ENCODE measurements at places on chromosomes 1 and 21.
A peak's percentile ranks its signal among the peaks of the same experiment; 100 is the strongest.

- no peak for DNase-seq
These were observed 51.6 kb downstream of the NID1 start for GRCh38 chr1:236013330-236013729.

DNA sequence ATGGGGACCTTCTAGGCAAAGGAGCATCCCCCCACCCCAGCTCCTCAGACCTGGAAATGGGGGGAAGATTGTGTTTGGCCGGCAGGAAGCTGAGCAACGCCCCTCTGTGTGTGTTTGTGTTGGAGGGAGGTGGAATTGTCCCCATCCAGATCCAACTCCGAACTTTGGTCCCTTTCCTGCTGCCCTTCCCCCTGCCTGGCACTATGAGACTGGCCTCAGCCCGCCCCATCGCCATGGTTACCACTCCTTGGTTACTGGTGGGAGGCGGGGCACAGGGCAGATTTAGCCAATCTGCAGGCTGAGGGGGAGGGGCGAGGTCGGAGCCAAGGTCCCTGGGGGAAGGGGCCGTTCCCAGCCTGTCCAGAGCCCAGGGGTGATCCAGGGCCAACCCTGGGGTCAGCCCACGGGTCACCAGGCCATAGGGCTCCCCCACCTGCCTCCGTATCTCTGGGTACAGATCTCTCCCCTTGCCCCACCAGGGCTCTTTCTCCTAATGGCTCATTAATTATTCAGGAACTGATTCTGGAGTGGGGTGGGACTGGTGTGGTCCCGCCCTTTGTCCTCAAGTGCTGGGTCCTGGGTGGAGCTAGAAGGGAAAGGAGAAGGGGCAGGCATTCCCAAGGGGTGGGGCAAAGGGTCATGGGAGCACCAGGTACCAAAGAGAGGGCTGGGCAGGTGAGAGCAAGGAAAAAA, 15.2 kb downstream of the PTPRF start:
- DNase-seq, result no peak

GRCh38 chr21:16829532-16829931, 683.3 kb upstream of the CXADR start:
- DNase-seq, result no peak

DNA sequence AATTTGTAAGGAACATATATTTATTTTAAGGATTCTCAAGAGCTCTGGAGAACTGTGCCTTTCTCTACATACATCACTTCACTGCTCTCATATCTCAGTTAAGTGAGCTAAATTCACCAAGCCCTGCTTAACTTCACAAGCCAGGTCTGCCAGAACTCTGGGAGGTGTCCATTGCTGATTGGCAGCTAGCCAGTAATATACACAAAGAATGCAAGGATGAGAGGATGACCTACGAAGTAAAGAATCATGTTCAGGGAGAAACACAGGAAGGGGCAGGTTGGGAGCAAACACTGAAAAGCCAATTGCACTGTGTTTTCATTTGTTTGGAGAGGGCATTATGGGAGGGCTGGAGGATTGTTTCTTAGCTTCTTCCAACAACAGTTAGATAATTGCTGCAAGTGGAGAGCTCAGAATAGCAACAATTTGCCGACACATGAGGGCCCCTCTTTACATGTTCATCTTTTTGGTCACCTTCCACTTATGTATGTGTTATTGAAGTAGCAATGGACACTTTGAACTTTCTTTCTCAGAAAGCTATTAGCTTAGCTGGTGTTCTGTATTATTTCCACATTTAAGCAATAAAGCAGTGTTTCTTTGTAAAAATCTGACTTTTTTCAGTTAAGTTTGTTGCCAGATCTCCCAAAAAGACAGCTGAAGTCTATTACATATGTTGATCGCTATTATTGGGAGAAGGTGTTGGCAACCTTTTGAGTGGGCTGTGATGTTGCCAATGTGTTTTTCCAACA, 254.8 kb downstream of the LTN1 start:
- no peak for DNase-seq

GRCh38 chr1:89758156-89758555, 62.7 kb upstream of the LRRC8D start:
- DNase-seq, result no peak

DNA sequence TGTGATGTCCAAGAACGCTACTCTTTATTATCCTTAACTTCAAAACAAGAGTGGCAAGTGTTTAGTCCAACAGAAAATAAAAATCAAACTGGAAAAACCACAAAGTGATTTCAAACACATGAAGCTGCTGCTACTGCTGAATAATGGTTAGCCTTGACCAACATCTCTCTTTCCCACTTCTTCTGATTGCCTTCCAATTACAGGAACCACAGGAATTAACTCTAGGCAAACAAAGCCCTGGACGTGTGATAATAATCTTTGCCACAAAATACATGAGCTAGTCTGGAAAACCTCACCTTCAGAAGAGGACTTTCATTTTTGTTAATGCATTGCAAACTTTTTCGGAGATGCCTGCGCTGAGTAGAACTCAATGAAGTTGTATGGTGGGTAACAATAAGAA, 48.6 kb upstream of the COL11A1 start:
- no peak for DNase-seq

DNA sequence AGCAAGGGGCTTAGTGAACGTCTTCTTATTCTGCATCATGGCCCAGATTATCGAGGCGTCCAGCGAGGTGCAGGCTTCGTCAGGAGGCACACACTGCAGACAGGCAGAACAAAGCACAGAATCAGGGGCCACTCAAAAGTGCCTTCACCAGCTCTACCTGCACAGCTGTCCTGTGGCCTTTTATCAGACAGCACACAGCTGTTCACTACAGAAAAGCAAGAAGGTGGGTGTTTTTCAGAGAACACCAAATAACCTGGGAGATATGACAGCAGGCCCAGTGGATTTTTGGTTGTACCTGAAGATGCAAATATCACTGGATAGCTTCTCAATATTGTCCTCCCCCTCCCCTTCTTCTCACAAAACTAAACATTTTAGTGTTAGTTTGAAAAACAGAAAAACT, 177.3 kb downstream of the TGFBR3 start:
- no peak for DNase-seq

- peak; percentile 40 for DNase-seq
These were observed 218.7 kb upstream of the COA6 start for GRCh38 chr1:234154320-234155251.

DNA sequence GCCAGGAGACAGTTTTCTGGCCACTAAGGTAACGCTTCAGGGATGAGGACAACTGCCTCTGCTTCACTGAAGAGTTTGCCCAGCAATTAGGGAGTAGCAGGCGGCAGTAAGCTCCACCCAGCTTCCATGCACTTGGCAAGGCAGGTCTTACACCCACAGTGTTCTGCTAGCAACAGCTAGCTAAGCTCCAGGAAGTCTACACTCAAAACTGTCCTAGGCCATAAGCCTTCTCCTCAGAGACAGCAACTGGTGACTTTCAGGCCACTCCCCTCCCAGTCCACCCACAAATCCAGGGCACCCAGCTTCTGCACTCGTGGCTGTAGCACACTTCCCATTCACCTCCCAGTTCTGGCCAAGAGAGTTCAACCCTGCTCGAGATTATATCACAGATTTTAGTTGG, 47.3 kb downstream of the KMO start:
- DNase-seq, result no peak

DNA sequence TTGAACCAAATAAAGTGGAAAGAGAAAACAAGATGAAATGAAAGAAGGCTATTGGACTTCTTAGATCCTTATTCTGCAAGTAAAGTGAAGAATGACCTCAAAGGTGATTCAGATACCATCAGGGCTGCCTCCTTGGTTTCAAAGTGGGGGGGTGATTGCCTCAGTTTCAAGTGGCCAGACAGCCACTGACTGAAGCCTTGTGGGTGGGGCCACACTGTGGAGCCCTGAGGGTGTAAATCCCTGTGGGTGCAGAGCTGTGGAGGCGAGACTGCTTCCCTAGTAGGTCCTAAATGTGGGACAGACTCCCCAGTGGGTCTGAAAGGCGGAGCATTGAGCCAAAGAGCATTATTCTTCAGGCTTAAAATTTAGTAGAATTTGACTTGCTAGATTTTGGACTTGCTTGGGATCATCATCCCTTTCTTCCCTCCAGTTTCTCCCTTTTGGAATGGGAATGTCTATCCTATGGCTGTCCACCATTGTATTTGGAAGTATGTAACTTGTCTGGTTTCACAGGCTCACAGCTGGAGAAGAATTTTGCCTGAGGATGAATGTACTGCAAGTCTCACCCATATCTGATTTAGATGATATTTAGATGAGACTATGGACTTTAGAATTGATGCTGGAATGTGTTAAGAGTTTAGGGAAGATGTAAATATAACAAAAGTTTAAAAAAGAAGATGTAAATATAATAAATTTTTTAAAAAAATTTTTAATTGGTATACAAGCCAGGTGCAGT, 71.6 kb upstream of the SOX13 start:
- no peak for DNase-seq

DNA sequence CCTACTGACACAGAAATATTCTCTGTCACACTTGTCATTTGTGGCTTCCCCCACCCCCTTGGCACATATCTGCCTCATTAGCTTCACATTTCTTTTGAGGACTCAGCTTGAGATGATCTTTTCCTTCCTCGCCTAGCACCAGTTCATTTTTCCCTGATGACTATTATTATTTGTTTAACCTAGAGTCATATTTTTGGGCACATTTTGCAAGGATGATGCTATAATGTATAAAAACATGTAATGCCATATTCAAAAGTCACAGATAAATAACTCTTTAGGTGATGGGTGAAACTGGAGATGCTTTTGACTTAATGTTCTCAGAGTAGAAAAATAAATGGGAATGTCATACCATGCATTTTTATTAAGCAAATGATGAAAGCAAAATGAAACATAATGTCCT, 202.7 kb downstream of the BACH1 start:
- DNase-seq, result no peak

GRCh38 chr1:94067196-94067595, 53.8 kb downstream of the ABCA4 start:
- DNase-seq, result no peak

DNA sequence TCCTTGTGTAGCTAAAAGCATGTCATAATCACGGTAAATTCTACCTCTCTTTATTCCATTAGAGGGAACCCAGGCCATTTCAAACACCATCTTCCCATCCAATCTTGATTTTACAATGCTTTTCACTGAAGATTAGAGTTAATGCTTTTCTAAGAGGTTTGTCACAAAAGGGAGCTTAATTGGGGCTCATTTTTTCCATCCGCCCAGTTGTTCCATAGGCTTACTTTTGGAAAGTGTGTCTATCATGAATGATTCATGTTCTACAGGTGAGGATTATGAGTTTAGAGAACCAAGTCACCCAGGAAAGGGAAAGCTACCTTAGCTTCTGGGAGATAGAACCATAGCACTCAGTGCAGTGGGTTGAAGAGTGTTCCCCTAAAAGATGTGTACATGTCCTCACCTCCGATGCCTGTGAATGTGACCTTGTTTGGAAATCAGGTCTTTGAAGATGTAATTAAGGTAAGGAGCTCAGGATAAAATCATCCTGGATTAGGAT, 286.9 kb upstream of the RUNX1 start:
- DNase-seq, result no peak

DNA sequence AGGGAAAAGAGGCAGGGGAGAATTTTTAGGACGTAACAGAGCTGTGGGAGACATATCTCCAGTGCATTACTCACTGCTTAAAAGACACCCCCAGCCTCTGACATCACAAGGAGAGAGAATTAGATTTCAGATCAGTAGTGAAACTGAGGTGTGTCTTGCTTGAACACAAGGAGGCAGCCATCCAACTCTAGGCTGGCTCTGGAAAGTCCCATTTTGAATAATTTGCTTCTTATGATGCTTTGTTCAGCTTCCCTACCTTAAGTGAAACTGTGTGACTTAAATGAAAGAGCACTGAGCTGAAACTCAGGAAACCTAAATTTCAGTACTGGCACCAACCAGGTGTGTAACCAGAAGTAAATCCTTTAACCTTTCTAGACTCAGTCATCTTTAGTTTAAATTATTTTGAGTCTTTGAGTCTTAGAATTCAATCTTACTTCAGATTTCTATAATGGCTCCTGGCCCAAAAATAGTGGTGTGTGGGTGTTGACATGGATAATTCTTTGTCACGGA, 251.6 kb upstream of the SGIP1 start:
- DNase-seq, result peak; percentile 47

DNA sequence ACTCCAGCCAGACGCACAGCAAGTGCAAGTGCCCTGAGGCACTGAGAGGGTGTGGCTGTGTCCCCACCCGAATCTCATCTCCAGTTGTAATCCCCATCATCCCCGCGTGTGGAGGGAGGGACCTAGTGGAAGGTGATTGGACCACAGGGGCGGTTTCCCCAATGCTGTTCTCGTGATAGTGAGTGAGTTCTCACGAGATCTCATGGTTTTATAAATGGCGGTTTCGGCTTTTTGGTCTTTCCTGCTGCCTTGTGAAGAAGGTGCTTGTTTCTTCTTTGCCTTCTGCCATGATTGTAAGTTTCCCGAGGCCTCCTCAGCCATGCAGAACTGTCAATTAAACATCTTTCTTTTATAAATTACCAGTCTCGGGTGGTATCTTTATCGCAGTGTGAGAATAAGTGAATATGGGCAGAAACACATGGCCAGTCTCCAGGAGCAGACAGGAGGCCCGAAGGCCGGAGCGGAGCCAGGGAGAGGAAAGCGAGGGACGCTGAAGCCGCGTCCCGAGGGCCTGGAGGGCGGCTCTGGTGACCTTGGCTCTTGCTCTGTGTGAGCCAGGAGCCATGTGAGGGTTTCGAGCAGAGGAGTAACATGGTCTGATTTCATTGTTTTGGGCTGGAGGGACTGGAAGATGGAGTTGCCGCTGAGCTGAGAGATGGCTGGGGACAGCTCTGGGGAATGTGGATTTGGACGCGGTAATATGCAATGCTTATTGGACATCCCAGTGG, 76.0 kb upstream of the C1orf174 start:
- DNase-seq, result no peak

GRCh38 chr1:1344655-1345361, 4.4 kb downstream of the DVL1 start:
- no peak for DNase-seq

- no peak for DNase-seq
These were observed 19.2 kb downstream of the NFYC start for GRCh38 chr1:40710581-40711315.

DNA sequence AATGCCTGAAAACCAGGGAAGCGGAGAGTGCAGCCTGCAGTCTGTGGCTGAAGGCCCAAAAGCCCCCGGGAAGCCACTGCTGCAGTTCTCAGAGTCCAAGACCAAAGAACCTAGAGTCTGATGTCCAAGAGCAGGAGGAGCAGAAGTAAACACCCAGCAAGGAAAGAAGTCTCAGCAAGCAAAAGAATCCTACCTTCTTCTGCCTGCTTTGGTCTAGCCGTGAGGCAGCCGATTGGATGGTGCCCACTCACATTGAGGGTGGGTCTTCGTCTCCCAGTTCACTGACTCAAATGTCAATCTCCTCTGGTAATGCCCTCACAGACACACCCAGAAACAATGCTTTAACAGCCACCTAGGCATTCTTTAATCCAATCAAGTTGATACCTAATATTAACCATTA, 217.5 kb downstream of the PLA2G4A start:
- no peak for DNase-seq

DNA sequence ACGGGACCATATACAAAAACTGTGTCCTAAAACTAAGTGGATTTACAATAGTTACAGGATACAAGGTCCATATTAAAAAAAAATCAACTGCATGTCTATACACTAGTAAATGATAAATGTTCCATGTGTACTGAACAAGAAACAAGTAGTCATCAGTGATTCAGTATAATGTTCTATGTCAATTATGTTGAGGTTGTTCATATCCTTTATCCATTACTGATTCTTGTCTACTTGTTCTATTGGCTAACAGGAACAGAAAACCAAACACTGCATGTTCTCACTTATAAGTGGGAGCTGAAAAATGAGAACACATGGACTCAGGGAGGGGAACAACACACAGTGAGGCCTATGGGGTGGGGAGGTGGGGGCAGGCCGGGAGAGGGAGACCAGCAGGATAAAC, 90.5 kb downstream of the CDC42BPA start:
- DNase-seq, result no peak
